HFFc6 (cell line): ENCODE measurements at places on chromosomes 3 and 15. TPM values are rescaled to one million over a fixed set of nuclear protein-coding genes. Genes with fewer than 3 reads are reported as not detected.

DNA sequence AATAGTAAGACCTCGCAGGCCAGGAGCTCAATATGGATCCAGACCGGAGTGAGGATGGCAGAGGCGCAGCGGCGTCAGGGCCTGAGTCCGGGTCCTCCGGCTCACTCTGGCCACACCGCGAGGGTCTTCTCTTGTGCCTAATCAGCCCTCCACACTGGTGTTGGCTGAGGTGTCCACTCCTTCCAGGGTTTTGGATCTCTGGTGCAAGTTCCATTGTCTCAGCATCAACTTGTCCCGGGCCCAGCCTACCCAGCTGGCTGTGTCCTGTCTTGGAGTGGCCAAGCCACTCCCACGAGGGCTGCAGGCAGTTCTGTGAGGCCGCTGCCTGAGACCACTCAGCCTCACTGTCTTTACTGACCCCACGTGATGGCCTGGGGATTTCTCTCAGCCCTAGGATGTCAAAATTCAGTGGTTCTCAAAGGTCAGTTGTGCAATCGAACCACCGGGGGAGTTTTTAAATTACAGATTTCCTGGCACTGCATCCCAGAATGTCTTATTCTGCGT is 12.6 kb upstream of the GOLGA6L7 start:
- no peak overlapping the region for H3K27ac ChIP-seq
- H3K4me3 ChIP-seq = no peak overlapping the region
- H3K27me3 ChIP-seq = peaks cover 6% of the 10 kb centered on the region
- DNase-seq = no peak

The PTH1R gene
- total RNA-seq = 0.29 to 0.75 TPM in 2 of 3 replicates, not detected in the other

GRCh38 chr15:38076786-38077185 is 142.3 kb downstream of the TMCO5A start:
- H3K36me3 ChIP-seq = no peaks in the 10 kb centered on the region
- no peaks in the 10 kb centered on the region for H3K27me3 ChIP-seq
- peaks cover 45% of the 10 kb centered on the region for H3K4me1 ChIP-seq
- H3K27ac ChIP-seq = no peak overlapping the region

- DNase-seq = peak; percentile 33
- peaks cover 37% of the 10 kb centered on the region for H3K4me1 ChIP-seq
- H3K36me3 ChIP-seq = peaks cover 43% of the 10 kb centered on the region
- peak overlapping the region; percentile 27 for H3K4me3 ChIP-seq
- H3K27me3 ChIP-seq = no peaks in the 10 kb centered on the region; the same call in 1 of the 2 replicates
Measured at GRCh38 chr15:57251308-57251707, 125.0 kb upstream of the CGNL1 start.

DNA sequence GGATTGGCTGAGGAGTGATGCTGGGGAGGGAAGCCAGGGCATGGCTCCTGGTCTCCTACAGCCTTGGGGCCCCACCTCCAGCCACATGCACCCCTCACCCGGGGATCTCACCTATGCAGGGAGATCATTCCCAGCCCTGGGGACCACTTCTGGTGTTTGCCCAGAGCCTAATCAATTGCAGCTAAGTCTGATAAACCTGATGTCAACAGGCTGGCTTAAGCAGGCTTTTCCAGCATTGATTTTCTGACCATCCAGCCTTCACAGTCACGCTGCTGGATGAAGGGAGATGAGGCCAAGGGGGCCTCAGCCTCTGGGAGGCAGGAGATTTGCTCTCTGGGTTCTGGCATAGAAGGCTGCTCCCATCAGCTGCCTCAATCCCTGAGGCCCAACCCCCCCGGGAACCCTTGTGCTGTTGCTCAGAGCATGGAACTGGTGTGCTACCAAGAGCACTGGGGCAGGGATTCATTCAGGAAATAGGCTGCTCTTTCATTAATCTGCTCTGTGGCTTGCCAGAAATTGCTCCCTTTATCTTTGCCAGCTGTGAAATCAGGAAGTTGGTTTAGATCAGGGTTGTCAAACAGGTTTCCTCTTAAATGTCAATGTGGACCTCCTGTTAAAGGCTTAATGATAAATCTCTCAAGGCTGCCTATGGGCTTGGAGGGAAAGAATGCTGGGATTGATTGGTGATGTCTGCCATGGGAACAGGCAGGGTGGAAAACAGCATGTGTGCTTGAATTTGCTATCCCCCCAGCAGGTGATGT is 19.0 kb downstream of the FAM3D start:
- peaks cover 3% of the 10 kb centered on the region; the same call in 1 of the 2 replicates for H3K27me3 ChIP-seq
- H3K27ac ChIP-seq = no peak overlapping the region
- no peak for DNase-seq
- H3K36me3 ChIP-seq = no peaks in the 10 kb centered on the region
- peaks cover 8% of the 10 kb centered on the region; the same call in 1 of the 2 replicates for H3K4me1 ChIP-seq

DNA sequence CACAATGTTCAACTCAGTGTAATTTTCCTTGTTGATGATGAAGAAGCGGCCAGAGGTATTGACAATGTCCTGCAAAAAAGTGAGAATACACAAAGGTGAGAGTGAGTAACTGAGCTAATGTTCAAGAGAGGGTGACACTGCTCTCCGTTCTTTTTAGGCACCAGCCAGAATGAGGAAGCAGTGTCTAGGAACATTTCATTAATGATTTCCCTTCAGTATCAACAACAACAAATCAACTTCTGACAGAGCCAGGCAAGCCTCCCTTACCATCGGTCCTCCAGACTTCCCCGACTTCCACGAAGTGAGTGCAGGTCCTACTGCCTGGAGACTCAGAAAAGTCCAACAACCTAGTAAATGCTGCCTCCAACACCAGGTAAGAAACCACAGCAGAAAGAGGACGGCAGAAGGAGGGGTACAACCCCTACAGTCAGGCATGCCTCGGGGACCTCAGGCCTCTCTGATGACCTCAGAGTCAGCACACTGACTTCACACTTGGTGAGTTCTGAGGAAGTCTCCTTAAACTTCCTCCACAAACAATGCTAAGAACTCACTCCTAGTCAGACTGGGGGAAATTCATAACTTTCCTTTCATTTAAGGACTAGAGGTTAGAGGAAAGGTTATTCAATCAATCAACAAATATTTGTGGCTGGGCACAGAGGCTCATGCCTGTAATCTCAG is 62.7 kb downstream of the NPTN start:
- H3K4me1 ChIP-seq = peaks cover 33% of the 10 kb centered on the region
- peaks cover 36% of the 10 kb centered on the region for H3K36me3 ChIP-seq
- DNase-seq = no peak
- no peak overlapping the region for H3K4me3 ChIP-seq

- peak; percentile 45 for DNase-seq
- H3K4me1 ChIP-seq = peaks cover 29% of the 10 kb centered on the region
- H3K4me3 ChIP-seq = peak within 1 kb of the TSS; percentile 82
Measured at GRCh38 chr3:50345586-50346234, at the start of gene ZMYND10. ZMYND10 (minus strand) TSS chr3:50345732; CDS start chr3:50345579, 153 bp downstream.
